RPMI7951 (cell line): ENCODE measurements at places on chromosomes 4 and X. TPM values are rescaled to one million over a fixed set of nuclear protein-coding genes. Genes with fewer than 3 reads are reported as not detected.

Gene AKAP4
- not detected in 2 replicates for total RNA-seq

Gene CLIC2
- 11.5 and 14.6 TPM in 2 replicates for total RNA-seq

Gene PLAC1
- 0.12 and 0.59 TPM in 2 replicates for total RNA-seq

Gene SMIM10
- total RNA-seq, result 5.8 and 8.2 TPM in 2 replicates

Gene SRPK3
- total RNA-seq, result 0.12 and 1.1 TPM in 2 replicates

Gene CLDN34
- 0.29 TPM in 1 of 2 replicates, not detected in the other for total RNA-seq

Gene CXXC4
- total RNA-seq, result not detected in 2 replicates

Gene NXF2
- total RNA-seq, result not detected in 2 replicates

Gene DOK7
- total RNA-seq, result not detected in 2 replicates

Gene MAGED2
- total RNA-seq, result 189 and 239 TPM in 2 replicates

Gene LPAR4
- 0.78 and 1.3 TPM in 2 replicates for total RNA-seq

Gene BMX
- not detected in 2 replicates for total RNA-seq

Gene APEX2
- total RNA-seq, result 22.5 and 29.3 TPM in 2 replicates

Gene SPATA4
- not detected in 2 replicates for total RNA-seq

Gene STAP1
- not detected in 2 replicates for total RNA-seq

Gene TMLHE
- total RNA-seq, result 11.3 and 17.2 TPM in 2 replicates

Gene ARAP2
- under 0.01 and 0.20 TPM in 2 replicates for total RNA-seq

Gene SOWAHB
- not detected in 2 replicates for total RNA-seq

Gene BST1
- total RNA-seq, result 15.3 and 21.2 TPM in 2 replicates

Gene FDCSP
- not detected in 2 replicates for total RNA-seq

Gene XAGE2
- total RNA-seq, result not detected in 2 replicates

Gene TACR3
- not detected in 2 replicates for total RNA-seq

Gene RHOH
- total RNA-seq, result not detected in 2 replicates

Gene KIF4A
- 58.6 and 60.7 TPM in 2 replicates for total RNA-seq

Gene CCDC158
- total RNA-seq, result not detected in 2 replicates

Gene PRR32
- total RNA-seq, result not detected in 2 replicates

Gene SERTM2
- total RNA-seq, result not detected in 2 replicates

Gene GPR50
- total RNA-seq, result not detected in 2 replicates

Gene DUX4
- total RNA-seq, result not detected in 2 replicates

Gene MND1
- total RNA-seq, result 27.2 and 36.0 TPM in 2 replicates

Gene CDX4
- total RNA-seq, result not detected in 2 replicates

Gene ASB11
- total RNA-seq, result not detected in 2 replicates

Gene FGFBP2
- 0.20 TPM in 1 of 2 replicates, not detected in the other for total RNA-seq

Gene RTL9
- 0.24 and 0.39 TPM in 2 replicates for total RNA-seq

Gene AKAP14
- not detected in 2 replicates for total RNA-seq
